Stimulated activated CD4-positive, alpha-beta T cell treated with anti-CD3 and anti-CD28 coated beads, Interleukin-15, amount 100 ng/mL, for 48 hours (primary cell): ENCODE measurements at places on chromosomes 6 and 20.

DNA sequence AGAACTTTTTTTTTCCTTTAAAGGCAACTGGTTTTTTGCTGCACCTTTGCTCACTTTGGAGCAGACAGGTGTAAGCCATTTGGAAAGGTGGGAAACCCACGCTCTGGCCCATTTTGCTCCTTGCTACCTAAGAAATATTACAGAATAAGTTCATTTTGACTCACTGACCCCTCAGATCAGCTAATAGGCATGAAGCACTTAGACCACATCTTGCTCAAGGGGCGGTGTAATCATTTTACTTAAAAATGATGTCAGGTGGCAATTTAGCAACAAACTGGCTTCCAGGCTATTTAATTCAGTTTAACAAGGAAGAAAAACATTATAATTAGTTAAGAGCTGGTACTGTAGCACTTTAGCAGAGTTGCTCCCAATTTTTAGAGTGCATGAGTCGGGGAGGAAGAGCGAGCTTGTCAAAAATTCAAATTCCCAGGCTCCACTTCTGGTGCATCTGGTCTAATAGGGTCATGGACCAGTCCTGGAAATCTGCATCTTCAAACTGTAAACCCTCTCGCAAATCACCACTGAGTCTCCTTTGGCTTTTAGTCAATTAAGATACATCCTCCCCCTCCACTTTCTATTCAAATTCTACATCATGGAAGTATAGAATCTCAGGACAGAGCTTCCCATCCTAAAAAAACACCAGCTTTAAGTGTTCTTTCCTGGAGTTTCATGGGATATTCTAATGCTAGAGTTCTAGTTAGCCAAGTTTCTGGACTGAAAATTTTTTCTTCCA, 38.2 kb downstream of the JAG1 start:
- no peak for DNase-seq

- no peak for DNase-seq
Measured at GRCh38 chr20:44518248-44518647, 3.6 kb downstream of the SERINC3 start.

- no peak for DNase-seq
Measured at GRCh38 chr20:14777591-14777990, 440.2 kb upstream of the FLRT3 start.

- no peak for DNase-seq
Measured at GRCh38 chr6:48101290-48101689, 9.7 kb downstream of the PTCHD4 start.

GRCh38 chr6:148389086-148389485, 46.4 kb downstream of the SASH1 start:
- DNase-seq: no peak

GRCh38 chr6:150134280-150134920, 8.4 kb upstream of the PPP1R14C start:
- no peak for DNase-seq

DNA sequence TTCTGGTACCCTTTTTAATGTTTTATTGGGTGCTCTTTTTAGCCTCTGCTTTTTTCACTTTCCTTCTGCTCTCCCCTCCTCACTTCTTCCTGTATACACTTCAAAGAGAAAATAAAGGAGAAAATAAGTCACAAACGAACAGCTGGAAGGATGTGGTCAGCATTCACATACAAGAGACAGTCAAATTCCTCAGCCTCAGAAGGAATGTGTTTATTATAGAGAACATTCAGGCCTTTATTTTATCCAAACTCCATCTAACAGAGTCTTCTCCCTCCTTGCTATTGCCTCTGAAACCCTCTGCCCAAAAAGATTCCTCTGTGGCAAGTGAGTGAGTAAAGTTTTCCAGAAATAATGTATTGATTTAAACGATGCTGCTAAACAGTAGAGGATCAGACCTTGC, 490.4 kb downstream of the FRK start:
- DNase-seq: no peak

DNA sequence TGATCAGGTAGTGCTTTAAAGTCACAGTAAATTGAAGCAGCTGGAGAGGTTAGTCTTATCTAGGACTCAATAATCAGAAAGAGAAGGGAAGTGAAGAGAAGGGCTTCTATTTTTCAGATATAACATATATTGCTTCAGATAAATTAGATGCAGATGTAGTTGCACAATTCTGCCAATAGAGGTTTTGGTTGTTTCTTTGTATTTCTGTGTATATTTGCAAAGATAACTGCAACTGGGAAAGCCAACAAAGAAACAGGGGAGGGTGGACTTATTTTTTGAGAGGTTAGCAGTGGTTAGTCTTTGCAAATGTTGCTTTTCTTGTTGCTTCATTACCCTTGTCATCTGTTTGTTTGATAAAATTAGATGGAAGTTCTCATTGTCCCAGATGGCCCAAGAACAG, 106.6 kb downstream of the ADGRG6 start:
- DNase-seq: no peak

- no peak for DNase-seq
Measured at GRCh38 chr6:150967910-150968309, 102.4 kb downstream of the MTHFD1L start.

- DNase-seq: no peak
Measured at GRCh38 chr6:35919085-35919826, 1.6 kb downstream of the SRPK1 start.

GRCh38 chr20:25066386-25066785, 8.4 kb upstream of the ACSS1 start:
- DNase-seq: no peak
